ENCODE measurements at places on chromosomes 16 and 17.

DNA sequence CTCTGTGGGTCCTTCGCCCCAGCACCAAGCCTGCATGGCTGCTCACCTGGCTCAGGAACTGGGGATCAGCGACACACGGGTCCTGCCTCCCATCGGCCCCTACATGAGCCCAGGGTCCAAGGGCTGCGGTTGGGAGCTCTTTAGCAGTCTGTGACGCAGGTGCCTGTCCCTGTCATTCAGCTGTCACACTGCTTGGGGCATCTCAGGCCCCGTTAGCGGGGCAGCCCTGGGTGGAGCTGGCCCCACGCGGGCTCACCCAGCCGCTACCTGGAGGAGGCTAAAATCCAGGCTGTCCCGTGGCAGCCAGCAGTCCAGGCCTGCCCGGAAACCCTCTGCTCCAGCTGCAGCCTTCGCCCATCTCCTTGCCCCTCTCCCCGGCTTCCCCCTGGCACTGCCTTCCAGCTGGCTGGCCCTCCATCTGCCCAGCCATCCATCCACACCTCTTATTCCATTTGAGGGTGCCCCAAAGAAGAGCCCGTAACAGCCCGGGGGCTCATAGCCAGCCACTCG lies 3.3 kb downstream of the GCGR start:
- no peak for DNase-seq

- peak; percentile 28 for DNase-seq
Measured at GRCh38 chr17:19533718-19534561, at the start of gene SLC47A1. SLC47A1 (plus strand) TSS chr17:19533854; CDS start chr17:19533940, 86 bp downstream.

GRCh38 chr17:57853695-57854094 lies 3.9 kb upstream of the MRPS23 start:
- DNase-seq: no peak

GRCh38 chr17:45090711-45091110 lies 29.6 kb downstream of the NMT1 start:
- no peak for DNase-seq

- no peak for DNase-seq
Measured at GRCh38 chr17:44920565-44920940, 5.3 kb upstream of the GFAP start.

GRCh38 chr16:15597135-15597534 lies 45.8 kb downstream of the MARF1 start:
- DNase-seq: no peak

DNA sequence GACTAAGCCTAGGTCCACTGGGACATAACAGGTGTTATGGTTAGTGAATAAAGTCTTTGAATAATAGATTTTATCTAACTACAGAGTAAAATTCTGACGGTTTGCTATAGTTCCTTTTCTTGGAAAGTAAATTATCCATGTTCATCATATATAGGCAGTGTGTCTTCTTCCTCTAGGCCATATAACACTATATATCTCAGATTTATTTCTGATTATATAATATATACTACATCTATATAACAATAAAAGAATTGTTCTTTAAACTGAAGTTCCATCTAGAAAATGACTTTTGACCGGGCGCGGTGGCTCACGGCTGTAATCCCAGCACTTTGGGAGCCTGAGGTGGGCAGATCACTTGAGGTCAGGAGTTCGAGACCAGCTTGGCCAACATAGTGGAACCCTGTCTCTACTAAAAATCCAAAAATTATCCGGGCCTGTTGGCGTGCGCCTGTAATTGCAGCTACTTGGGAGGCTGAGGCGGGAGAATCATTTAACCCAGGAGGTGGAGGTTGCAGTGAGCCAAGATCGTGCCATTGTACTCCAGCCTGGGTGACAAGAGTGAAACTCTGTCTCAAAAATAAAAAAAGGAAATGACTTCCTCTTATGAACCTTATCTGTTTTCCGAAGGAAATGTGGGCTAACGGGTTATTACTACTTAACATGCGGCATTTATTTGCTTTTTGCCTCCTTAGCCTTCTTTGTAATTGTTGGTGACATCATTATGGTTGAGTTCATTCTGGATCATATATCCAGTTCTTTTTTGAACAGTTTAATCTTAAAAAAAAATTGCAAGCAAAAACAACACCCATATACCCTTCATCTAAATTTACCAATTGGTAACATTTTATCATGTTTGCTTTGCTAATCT lies 29.2 kb downstream of the NOL11 start:
- DNase-seq: no peak

DNA sequence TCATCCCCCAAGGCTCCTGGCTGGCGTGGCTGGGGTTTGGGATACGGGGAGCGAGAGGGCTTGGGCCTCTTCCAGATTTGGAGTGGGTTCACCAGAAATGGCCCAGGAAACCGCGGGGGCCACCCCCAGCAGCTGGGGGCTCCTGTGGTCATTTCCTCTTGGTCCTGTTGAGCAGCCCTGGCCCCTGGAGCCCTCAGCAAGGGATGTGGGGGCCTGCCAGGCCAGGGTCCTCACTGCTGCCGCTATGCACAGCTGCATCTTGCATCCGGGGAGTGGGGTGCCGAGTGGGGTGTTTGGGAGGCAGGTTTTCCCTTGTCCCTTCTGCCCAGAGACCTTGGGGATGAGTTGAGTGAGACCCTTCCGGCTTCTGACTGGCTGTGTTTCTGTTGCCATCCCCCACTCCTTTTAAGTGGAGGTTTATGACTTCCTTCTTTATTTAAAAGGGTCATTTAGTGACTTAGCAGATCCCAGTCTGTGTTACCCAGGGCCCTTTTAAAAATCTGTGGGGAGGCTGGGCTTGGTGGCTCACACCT lies 319.8 kb downstream of the SEC14L1 start:
- peak; percentile 75 for DNase-seq

GRCh38 chr17:17491546-17491988 lies 4.6 kb downstream of the RASD1 start:
- DNase-seq: no peak

- no peak for DNase-seq
Measured at GRCh38 chr17:80656590-80656989, 112.0 kb downstream of the RPTOR start.

DNA sequence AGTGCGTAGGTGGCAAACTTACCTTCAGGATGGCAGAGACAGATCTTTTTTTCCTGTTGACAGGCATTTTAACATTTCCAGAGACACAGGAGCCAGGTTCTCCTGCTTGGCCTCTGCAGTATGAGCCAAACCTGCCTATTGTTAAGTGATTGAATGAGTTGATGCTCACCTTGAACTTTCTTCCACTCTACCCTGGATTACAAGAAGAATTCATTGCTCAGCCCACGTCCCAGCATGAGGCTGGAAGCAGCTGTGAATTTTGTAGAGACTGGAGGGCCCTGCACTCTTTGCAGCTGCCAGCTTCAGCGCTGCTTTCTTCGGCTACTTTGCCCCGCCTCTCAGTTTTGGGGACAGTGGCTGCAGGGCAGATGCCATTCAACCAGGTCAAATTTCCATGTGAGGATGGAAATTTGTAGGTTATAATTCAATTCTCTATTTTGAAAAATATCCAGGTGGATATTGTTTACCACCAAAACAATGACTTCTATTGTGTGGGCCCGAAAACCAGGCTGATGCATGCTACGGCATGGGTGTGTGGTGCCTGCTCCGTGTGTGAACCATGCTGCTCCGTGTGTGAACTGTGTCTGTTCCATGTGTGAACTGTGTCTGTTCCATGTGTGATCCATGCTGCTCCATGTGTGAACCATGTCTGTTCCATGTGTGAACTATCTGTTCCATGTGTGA lies 75.2 kb upstream of the METTL9 start:
- DNase-seq: no peak

- no peak for DNase-seq
Measured at GRCh38 chr17:78717431-78717980, 64.6 kb downstream of the CYTH1 start.

- no peak for DNase-seq
Measured at GRCh38 chr17:45702666-45703266, 81.4 kb upstream of the CRHR1 start.

DNA sequence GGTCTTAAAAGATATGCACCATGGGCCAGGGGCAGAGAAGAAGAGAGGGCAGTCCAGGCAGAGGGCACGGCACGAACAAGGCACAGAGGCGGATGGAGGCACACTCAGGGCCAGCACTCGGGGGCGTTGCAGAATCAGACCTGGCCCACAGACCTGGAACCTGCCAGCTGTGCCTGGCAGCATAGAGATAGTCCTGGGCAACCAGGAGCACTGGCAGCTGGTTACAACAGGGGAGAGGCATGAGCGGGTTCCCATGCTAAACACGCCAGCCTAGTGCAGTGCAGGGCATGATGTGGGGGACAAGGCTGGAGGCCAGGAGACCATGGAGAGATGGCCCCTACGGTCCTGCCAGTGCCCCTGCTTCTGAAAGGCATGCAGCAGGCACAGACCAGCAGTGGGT lies 56.9 kb upstream of the RBFOX3 start:
- no peak for DNase-seq

DNA sequence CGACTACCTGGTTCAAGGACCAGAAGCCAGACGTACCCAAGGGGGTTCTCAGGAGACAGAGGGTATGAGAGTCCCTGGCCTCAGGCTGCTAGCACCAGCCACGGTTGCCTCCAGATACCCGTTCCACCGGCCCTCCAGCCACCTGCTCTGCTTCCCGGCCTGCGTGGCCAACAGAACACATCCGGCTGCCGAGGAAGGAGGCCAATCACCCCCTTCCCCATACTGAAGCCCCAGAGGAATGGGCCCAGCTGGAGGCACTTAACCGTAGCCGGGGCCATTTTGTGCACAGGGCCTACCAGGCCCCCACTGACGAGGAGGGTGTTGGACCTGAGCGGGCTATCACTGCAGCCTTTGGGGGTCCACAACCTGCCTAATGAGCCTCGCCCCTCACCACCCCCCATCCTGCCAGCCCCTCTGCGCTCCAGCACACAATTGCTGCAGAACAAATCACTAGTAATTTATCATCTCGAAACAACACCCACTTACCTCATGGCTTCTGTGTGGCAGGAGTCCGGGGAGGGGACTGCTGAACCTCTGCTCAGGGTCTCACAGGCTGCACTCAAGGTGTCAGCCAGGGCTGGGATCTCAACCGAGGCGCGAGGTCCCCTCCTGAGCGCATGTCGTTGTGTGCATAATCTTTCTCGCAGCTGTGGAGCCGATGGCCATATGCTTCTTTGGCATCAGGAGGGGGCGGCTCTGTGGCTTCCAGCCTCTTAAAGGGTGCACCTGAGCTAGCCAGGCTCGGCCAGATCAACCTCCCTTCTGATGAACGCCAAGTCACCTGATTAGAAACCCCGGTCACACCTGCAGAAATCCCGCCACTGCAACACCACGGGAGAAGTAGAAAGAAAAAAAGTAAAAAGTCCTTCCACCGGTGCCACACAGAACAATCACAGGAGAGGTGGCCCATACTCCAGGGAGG lies 10.1 kb upstream of the KREMEN2 start:
- peak; percentile 66 for DNase-seq

GRCh38 chr17:82238472-82239201 lies 9.8 kb downstream of the SLC16A3 start:
- peak; percentile 66 for DNase-seq

DNA sequence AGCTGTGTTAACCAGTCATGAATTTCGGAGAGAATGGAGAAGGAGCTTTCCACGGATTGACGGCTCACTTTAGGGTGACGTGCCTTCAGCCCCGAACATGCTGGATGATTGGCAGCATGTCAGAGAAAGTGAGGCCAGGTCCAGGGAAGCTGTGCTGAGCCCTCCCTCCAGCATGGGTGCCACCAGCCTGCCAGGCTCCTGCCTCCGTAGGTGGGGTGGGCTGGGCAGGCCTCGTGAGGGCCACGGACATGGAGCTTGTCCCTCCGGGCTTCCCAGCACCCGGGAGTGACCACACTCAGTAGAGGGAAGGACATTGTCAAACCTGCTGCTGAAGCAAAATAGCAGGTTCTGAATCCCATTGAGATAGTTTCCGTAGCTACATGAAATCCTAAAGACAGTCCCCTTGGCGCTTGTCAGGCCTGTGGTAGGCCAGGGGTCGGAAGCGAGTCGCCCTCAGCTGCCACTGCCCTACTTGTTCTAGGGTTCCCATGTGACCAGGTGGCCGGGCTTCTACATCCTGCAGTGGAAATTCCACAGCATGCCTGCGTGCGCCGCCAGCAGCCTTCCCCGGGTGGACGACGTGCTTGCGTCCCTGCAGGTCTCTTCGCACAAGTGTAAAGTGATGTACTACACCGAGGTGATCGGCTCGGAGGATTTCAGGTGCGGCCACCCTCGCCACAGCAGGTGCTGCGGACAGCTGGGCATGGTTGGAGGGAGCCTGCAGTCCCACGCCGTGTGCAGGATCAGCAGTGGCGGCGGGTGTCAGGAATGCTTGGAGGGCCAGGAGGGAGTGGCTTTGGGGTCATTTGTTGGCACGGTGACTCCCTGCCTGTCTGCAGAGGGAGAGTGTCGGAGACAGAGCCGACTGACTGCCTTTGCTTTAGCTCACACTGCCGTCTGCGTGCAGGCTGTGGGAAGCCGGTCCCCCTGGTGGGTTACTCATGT lies 72.3 kb downstream of the SEC14L1 start:
- no peak for DNase-seq

All from GM06990 (cell line).